NCI-H1930 (cell line): ENCODE measurements at places on chromosomes 4 and X.
A peak's percentile ranks its signal among the peaks of the same experiment; 100 is the strongest.

DNA sequence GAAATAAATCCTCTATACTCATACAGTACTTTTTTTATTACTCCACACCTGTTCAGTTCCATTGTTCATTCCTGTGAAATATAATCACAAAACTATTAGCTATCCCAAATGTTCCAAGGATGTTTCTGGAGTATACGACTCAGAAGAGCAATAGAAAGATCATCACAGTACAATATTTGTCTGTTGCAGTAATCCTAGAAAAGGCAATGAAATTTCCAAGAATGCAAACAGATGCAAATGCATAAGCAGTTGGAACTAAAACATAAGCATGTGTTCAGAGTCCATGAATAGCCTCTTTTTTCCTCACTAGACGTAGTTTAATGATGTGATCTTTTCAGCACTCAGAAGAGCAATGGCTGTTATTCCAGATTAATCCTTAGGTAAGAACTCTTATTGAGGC lies 55.2 kb downstream of the RTL3 start:
- no peak for DNase-seq

GRCh38 chr4:73901031-73901430 lies 31.8 kb downstream of the CXCL1 start:
- no peak for DNase-seq

DNA sequence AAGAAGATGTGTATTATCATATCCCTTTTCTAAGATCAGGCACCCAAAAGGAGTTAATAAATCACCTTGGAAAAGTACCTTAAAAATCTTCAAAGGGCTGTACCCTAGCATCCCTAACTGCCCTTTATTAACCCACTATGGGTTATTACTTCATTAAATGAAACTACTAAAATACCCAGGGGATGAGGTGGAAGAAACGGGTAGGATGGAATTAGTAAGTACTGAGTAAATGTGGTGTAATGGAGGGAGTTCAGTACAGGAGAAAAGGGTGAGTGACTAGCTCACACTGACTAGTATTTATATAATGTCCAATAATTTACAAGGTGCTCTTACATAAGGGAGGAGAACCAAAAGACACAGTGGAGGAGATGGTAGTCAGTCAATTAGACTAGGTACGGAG lies 51.0 kb upstream of the RASGEF1B start:
- no peak for DNase-seq

- no peak for DNase-seq
Observed at GRCh38 chr4:125390126-125390525, 75.4 kb downstream of the FAT4 start.

DNA sequence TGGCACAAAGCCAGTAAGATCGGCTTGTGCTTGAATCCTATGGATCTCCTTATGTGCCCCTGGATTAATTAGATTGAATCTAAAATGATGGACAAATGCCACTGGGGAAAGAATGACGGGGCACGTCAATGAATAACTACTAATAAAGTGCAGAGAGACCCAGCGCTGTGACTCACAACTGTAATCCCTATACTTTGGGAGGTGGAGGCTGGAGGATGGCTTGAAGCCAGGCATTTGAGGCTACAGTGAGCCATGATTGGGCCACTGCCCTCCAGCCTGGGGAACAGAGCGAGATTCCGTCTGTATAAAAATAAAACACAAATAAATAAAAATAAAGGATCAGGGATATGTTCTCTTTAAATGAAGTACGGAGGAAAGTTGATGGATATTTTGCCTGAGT lies 179.4 kb downstream of the DCHS2 start:
- DNase-seq = no peak

- no peak for DNase-seq
Observed at GRCh38 chr4:52173470-52174045, 122.5 kb downstream of the SPATA18 start.

- peak; percentile 50 for DNase-seq
Observed at GRCh38 chr4:109559625-109559982, 442 bp upstream of the MCUB start.

- DNase-seq = peak; percentile 49
Observed at GRCh38 chrX:24025741-24026403, 1.1 kb downstream of the KLHL15 start.

- DNase-seq = no peak
Observed at GRCh38 chr4:173130687-173131086, 37.9 kb upstream of the GALNT7 start.

- DNase-seq = no peak
Observed at GRCh38 chr4:2793586-2794485, 951 bp downstream of the SH3BP2 start.

GRCh38 chr4:71222661-71223060 lies 116.2 kb upstream of the SLC4A4 start:
- DNase-seq = no peak

- no peak for DNase-seq
Observed at GRCh38 chr4:24529555-24529954, 54.8 kb downstream of the DHX15 start.

DNA sequence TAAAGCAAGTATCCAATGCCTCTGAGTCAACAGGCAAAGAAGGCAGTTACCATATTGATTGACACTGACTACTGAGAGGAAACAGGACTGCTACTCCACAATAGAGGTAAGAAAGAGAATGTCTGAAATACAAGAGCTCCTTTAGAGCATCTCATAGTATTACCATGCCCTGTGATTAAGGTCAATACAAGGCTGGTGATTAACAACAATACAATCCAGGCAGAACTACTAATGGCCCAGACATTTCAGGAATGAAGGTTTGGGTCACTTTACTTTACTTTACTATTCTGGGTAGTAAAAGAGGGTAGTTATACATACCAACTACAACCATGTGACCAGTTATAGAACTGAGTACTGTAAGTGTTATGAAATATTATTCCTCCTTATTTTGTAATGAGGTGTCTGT lies 44.5 kb downstream of the BRWD3 start:
- DNase-seq = no peak
